ENCODE measurements at places on chromosomes 11 and 22.

DNA sequence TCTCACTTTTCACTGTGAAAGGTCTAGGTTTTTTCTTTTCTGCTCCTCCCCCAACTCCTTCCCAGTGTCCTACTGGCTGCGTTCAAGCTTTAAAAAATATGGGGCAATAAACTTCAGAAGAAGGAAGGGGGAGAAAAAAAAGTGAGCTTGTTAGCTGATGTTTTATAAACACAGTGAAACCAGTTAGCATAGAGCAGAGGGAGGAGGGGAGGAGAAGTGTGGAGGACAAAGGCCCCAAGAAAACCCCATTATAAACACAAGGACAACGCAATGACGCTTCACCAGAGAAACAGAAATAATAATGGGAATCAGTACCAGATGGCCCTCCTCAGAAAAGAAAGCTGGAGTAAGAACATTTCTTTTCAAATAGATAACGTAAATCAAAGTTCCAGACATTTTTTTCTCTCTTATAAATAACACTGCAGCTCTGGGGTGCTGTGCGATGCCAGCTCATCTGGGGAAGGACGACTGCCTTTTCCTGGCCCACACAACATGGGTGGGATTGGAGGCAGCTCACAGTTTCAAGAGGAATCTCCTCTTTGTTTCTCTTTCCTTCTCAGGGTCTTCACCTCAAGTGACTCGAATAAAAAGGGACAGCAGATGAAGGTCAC is 235.4 kb upstream of the NARS2 start:
- no peaks in the 10 kb centered on the region for H3K27me3 ChIP-seq
- no peak for DNase-seq
- no peaks in the 10 kb centered on the region for H3K36me3 ChIP-seq
- no peak overlapping the region for H3K27ac ChIP-seq

DNA sequence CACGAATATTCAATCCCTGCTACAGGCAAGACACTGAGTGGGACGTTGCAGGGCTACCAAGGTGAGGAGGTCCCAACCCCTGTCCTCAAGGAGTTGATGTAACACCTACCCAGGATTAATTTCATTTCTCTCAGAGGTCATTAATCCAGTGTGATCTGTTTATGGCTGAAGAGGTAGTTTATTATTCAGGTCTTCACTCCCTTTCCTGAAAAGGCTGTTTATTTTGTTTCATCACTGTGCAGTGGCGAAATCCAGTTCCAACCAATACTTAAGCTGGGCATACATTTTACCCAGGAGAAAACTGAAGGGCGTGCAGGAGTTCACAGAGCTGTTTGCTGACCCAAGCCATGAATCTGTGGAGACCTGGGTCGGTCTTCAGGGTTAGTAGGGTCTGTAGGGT is 2.7 kb upstream of the PTPRJ start:
- H3K4me1 ChIP-seq = peaks cover 30% of the 10 kb centered on the region
- no peaks in the 10 kb centered on the region for H3K27me3 ChIP-seq
- no peak overlapping the region for H3K27ac ChIP-seq
- H3K4me3 ChIP-seq = no peak overlapping the region
- no peak for DNase-seq

- no peak overlapping the region for H3K4me3 ChIP-seq
- peak; percentile 39 for DNase-seq
- no peaks in the 10 kb centered on the region for H3K4me1 ChIP-seq
- H3K27me3 ChIP-seq = no peaks in the 10 kb centered on the region
- H3K27ac ChIP-seq = no peak overlapping the region
These were observed 351.8 kb downstream of the BUD13 start for GRCh38 chr11:116420770-116421528.

GRCh38 chr11:126360049-126360446 is 4.6 kb downstream of the ST3GAL4 start:
- no peaks in the 10 kb centered on the region for H3K36me3 ChIP-seq
- H3K27ac ChIP-seq = peak overlapping the region; percentile 48
- H3K4me1 ChIP-seq = peaks cover 41% of the 10 kb centered on the region
- H3K4me3 ChIP-seq = peak overlapping the region; percentile 24
- peak; percentile 46 for DNase-seq

GRCh38 chr22:44743804-44744211 is 8.6 kb upstream of the ARHGAP8 start:
- peaks cover 15% of the 10 kb centered on the region for H3K27me3 ChIP-seq
- H3K4me3 ChIP-seq = no peak overlapping the region
- H3K4me1 ChIP-seq = no peaks in the 10 kb centered on the region

- H3K27ac ChIP-seq = no peak overlapping the region
- no peaks in the 10 kb centered on the region for H3K27me3 ChIP-seq
- H3K4me3 ChIP-seq = no peak overlapping the region
- no peaks in the 10 kb centered on the region for H3K36me3 ChIP-seq
These were observed 546.0 kb upstream of the CCDC179 start for GRCh38 chr11:23406131-23406819.

DNA sequence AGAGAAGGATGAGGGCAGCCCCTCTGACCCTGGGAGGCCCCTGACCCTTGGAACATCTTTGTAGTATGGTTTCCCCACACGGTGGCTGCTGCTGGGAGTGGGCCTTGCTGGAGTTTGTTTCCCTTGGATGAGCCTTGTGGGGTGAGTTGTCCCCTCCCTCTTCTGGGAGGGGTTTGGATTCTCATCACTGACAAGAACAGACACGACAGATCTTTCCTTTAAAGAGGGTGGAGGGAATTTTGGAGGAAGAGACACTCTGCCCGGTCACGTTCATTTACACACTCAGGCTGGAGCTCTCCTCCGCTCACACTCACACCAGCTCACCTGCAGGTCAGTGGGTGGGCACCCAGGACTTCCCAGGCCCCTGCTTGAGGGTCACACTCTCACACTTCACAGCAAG is 31.7 kb downstream of the POU2F3 start:
- H3K27ac ChIP-seq = peak overlapping the region; percentile 64
- no peak overlapping the region for H3K4me3 ChIP-seq
- H3K36me3 ChIP-seq = no peaks in the 10 kb centered on the region
- peaks cover 17% of the 10 kb centered on the region for H3K4me1 ChIP-seq

GRCh38 chr11:106999196-106999595 is 19.1 kb downstream of the GUCY1A2 start:
- no peak overlapping the region for H3K4me3 ChIP-seq
- DNase-seq = peak; percentile 38
- H3K27ac ChIP-seq = peak overlapping the region; percentile 73
- H3K36me3 ChIP-seq = no peaks in the 10 kb centered on the region

DNA sequence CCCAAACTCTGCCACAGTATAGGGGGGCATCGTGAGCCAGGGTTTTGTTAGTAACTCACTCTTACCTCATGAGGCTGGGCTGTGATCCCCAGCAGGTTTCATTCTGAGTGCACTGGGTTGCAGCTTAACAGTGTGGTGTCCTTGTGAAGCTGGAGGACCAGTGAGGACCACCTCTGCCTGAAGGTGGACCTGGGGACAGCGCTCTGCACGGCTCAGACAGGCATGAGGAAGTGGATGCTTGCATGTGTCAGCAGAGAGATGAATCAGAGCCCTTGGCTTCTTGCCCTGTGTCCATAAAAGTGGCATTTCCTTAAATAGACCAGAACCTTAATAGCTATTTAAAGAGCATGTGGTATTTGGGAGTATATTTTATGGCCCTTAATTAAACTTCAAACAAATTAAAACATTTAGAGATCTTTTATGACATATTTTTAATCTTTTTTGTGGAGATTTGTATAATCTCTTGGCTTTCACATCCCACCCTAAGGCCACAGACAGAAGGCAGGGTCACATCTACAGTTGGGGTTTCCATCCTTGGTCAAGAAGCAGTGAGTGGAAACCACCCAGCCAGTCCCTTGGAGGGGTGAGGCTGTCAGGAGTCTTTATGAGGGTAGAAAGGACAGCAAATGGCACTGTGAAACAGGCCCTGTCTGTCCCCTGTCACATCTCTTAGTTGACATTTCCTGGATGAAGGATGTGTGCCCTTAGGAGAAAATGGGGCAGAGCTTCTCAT is 24.8 kb upstream of the ADORA2A start:
- peaks cover 29% of the 10 kb centered on the region for H3K4me1 ChIP-seq
- peak; percentile 92 for DNase-seq
- 0 out of 2 replicates have a peak overlapping the region, but pooled peaks have one; percentile 4 for H3K4me3 ChIP-seq
- peaks cover 5% of the 10 kb centered on the region for H3K36me3 ChIP-seq

DNA sequence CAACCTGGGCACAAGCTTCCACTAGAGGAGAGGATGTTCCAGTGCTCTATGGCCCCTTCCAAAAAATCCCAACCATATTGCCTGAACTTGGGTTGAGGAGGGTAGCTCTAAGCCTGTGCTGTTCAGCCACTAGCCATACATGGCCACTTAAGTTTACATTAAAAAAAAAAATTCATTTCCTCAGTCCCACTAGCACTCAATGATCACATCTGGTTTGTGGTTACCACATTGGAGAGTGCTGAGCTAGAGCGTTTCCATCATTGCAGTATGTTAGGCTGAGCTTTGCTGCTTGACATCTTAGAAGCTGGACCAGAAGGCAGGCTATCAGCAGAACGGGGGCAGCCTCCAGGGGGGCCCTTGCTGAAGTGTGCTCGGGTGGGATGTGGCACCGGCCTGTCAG is 43.5 kb upstream of the CYP2D6 start:
- peaks cover 13% of the 10 kb centered on the region for H3K4me1 ChIP-seq
- H3K27me3 ChIP-seq = no peaks in the 10 kb centered on the region
- DNase-seq = no peak
- 0 out of 2 replicates have a peak, but pooled peaks cover 4% of the 10 kb centered on the region for H3K36me3 ChIP-seq

DNA sequence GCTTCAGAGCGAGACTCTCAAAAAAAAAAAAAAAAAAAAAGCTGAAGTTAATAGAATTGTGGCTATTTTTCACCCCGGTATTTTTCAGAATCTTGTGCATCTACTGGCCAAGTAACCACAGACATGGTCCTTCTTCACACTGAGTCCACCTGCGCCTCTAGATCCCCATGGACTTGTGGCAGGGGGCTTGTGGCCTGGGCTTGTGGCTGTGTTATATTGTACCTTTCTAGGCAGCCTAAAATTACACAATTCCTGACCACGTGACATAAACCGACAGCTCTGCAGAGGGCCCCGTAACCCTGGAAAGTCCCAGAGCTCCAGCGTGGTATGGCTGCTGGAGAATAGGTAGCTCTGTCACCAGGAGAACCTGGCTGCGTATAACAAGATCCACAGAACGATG is 10.9 kb upstream of the NAALADL1 start:
- H3K27me3 ChIP-seq = no peaks in the 10 kb centered on the region
- H3K36me3 ChIP-seq = no peaks in the 10 kb centered on the region
- no peak overlapping the region for H3K27ac ChIP-seq
- H3K4me3 ChIP-seq = no peak overlapping the region
- H3K4me1 ChIP-seq = no peaks in the 10 kb centered on the region

DNA sequence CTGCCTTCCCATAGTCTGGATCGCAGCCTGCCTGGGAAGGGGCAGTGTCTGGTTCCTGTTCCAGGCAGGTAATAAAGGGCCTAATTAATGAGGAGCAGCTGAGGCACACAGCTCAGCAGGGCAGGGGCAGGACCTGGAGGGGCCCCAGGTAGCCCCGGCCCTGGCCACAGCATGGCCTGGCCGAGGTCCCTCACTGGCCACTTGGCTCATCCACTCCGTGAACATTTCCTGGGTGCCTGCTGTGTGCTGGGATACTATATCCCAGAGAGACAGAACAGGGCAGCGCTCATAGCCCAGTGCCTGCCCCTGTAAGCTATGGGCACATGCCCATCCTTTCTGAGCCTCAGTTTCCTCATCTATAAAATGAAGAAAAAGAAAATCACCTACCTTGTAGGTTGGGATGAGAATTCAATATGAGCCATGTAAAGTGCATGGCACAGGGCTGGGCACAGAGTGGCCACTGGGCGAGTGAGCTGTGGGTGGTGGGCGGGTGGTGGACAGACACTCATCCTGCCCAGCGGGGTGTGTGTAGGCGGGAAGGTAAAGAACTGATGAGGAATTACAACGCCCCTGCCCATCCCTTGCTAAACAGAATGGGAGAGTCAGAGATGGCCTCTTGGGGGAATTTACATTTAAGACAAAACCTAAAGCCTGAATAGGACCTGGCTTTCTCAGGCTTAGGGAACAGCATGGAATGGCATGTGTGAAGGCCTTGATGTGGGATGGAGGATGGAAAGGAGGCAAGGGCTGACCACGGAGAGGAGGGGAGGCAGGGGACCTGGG is 9.2 kb downstream of the MYRF start:
- H3K27me3 ChIP-seq = no peaks in the 10 kb centered on the region
- no peaks in the 10 kb centered on the region for H3K4me1 ChIP-seq
- DNase-seq = no peak
- no peaks in the 10 kb centered on the region for H3K36me3 ChIP-seq
- no peak overlapping the region for H3K27ac ChIP-seq

GRCh38 chr11:46664612-46665011 is 35.8 kb downstream of the ARHGAP1 start:
- peaks cover 33% of the 10 kb centered on the region for H3K36me3 ChIP-seq
- peaks cover 6% of the 10 kb centered on the region for H3K4me1 ChIP-seq
- no peak overlapping the region for H3K27ac ChIP-seq
- no peak overlapping the region for H3K4me3 ChIP-seq
- H3K27me3 ChIP-seq = no peaks in the 10 kb centered on the region

- H3K4me1 ChIP-seq = peaks cover 32% of the 10 kb centered on the region
- H3K27me3 ChIP-seq = no peaks in the 10 kb centered on the region
- no peak overlapping the region for H3K4me3 ChIP-seq
- no peaks in the 10 kb centered on the region for H3K36me3 ChIP-seq
These were observed 10.5 kb upstream of the MMP3 start for GRCh38 chr11:102853956-102854355.

- H3K27me3 ChIP-seq = peaks cover 14% of the 10 kb centered on the region
- H3K4me1 ChIP-seq = no peaks in the 10 kb centered on the region
- no peaks in the 10 kb centered on the region for H3K36me3 ChIP-seq
- H3K27ac ChIP-seq = no peak overlapping the region
These were observed 60.9 kb upstream of the TENM4 start for GRCh38 chr11:79501707-79502106.

DNA sequence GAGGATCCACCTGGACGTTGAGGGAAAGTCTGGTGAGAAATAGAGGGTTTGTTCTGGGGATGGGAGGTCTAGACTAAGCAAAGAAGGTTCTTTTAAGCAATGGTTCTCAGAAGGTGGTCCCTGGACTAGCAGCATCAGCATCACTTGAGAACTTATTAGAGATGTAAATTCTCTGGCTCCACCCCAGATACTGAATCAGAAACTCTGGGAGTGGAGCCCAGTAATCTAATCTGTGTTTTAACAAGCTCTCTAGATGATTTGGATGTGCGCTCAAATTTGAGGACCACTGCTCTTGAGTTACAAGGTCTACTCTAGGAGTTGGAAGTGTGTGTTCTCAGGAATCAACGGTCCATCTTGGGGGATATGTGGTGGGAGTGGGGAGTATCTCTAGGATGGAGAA is 3.3 kb upstream of the ABCG4 start:
- H3K27ac ChIP-seq = no peak overlapping the region
- DNase-seq = no peak
- no peaks in the 10 kb centered on the region for H3K36me3 ChIP-seq
- H3K4me1 ChIP-seq = no peaks in the 10 kb centered on the region

GRCh38 chr22:39664485-39665200 is 94.1 kb downstream of the CACNA1I start:
- H3K4me3 ChIP-seq = no peak overlapping the region
- peaks cover 37% of the 10 kb centered on the region for H3K27me3 ChIP-seq
- DNase-seq = no peak

DNA sequence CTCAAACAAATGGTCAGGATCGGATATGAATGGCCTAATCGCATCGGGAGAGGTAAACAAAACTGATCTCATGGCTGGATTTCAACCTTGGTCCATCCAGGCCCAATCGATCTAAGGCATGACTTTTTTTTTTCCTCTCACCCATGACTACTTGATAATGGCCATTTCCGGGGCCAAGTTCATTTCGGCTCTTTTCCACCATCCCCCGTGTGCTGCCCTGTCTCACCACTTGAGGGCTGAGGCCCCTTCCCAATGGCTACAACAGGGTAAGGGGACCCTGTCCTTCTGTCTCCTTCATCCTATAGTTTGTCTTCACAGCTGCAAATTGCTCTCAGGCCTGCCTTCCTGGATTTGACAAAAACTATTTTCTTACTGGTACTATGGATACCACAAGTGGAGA is 26.7 kb downstream of the GRAP2 start:
- H3K4me3 ChIP-seq = no peak overlapping the region
- peaks cover 79% of the 10 kb centered on the region for H3K27me3 ChIP-seq
- H3K36me3 ChIP-seq = no peaks in the 10 kb centered on the region
- no peak overlapping the region for H3K27ac ChIP-seq

Data from GM23248 (cell line).